Cerebellar nuclear complex (tissue), 1 donor: ENCODE measurements at places on chromosomes 11 and 22.

DNA sequence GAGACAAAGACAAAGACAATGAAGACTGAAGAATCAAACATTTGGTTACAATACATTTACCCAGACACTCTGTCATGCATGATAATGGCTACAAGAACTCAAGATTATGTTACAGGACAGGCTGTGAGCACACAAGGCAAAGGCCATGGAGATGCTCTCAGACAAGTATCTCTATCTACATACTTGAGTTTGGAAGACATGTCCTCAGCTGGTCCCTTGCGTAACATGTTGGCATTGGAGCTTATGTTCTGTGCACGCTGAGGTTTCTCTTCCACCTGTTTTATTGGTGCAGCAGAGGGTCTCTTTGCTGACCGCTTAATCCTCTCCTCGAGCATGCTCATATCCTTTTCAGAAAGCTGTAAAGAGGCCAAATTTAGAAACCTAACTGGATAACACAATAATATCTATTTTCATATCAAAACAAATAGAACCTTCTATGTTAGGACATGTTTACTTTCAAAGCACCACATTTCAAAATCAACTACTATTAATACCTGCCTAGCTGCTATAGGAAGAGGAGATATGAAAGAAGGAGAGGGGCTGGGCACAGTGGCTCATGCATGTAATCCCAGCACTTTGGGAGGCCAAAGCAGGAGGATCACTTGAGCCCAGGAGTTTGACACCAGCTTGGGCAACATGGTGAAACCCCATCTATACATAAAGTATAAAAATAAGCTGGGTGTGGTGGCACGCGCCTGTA, 41.6 kb downstream of the F2 start:
- DNase-seq: no peak

DNA sequence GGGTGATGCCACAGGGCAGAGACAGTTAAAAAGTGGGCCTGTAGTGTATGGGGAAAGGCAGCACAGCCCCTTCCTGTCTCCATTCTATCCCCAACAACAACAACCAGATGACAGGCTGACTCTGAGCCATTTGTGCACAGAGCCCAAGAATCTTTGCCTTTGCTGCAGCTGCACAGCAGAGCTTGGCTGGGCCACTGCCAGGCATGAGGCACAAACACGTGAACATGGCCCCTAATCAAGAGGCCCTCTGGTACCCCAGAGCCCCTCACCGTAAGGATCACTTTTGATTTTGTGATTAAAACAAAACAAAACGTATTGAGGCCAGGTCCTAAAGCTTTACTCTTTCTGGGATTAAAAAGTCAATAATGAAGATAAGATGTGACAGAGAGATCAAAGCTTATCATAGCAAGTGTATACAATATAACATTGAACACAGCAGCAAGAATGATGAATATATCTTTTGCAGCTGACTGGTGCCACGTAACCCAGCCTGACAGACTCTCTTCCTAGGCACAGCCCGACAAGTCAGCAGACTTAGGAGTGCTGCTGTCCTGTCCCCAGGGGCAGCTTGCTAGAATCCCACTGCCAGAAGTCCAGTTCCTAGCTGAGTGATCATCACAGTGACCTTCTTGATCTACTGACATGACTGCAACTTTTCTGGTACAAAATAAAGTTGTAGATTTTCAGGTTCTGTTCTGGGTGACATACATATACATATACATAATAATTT, 117.8 kb downstream of the SERGEF start:
- DNase-seq: no peak

DNA sequence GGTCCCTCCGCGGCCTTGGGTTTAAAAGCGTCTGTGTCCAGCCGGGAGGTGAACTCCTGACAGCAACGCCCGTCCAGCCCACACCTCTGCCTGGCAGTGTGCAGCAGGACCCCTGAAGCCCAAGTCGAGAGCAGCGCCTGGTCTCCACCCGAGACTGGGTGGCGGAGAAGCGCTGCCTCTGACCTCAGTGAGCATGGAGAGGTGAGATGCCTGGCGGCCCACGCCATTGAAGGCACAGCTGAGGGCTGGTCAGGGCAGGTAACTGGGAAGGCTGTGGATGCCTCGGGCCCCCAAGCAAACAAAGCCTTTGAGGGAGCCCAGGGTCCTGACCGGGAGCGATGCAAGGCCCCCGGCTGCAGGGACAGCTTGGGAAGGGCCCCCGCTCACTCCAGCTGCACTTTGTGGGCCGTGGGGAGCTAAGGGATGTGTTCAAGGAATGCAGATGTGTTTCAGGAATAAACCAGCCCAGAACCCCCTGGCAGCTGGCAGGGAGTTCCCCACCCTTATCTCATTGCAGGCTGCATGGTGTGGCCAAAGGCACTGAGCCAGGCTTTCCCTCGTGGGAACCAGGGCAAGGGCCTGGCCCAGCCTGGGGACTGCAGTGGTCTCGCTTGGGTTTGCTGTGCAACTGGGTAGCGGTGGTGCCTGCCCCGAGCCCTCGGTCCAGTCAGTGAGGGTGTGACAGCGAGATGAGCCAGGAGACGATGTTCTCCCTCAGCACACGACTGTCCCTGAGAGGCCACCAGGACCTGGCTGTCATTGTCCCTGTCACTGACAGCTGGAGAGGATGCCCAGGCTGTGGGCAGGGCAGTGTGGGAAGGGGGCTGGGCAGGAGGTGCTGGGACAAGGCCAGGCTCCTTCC, 92.5 kb downstream of the WNT7B start:
- DNase-seq: no peak

DNA sequence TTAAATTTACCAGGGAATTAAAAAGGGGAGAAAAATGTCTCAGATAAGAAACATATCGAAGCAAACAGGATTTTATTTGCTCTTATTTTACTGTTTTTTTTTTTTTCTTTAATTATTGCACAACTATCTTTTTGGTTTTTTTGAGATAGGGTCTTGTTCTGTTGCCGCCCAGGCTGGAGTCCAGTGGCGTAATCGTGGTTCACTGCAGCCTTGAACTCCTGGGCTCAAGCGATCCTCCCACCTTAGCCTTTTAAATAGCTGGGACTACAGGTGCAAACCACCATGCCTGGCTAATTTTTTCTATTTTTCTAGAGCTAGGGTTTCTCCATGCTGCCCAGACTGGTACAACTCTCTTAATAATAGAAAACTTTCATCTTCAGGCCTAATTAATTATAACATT, 32.5 kb downstream of the DRG1 start:
- no peak for DNase-seq

DNA sequence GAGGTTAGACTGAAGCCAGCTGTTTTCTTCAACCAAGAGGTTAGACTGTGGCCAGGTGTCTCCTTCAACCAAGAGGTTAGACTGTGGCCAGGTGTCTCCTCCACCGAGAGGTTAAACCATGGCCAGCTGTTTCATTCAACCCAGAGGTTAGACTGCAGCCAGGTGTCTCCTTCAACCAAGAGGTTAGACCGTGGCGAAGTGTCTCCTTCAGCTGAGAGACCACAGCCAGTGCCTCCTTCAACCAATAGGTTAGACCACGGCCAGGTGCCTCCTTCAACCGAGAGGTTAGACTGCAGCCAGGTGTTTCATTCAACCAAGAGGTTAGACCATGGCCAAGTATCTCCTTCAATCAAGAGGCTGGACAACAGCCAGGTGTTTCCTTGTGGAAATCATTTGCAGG, 498.1 kb downstream of the TBC1D22A start:
- DNase-seq: no peak

DNA sequence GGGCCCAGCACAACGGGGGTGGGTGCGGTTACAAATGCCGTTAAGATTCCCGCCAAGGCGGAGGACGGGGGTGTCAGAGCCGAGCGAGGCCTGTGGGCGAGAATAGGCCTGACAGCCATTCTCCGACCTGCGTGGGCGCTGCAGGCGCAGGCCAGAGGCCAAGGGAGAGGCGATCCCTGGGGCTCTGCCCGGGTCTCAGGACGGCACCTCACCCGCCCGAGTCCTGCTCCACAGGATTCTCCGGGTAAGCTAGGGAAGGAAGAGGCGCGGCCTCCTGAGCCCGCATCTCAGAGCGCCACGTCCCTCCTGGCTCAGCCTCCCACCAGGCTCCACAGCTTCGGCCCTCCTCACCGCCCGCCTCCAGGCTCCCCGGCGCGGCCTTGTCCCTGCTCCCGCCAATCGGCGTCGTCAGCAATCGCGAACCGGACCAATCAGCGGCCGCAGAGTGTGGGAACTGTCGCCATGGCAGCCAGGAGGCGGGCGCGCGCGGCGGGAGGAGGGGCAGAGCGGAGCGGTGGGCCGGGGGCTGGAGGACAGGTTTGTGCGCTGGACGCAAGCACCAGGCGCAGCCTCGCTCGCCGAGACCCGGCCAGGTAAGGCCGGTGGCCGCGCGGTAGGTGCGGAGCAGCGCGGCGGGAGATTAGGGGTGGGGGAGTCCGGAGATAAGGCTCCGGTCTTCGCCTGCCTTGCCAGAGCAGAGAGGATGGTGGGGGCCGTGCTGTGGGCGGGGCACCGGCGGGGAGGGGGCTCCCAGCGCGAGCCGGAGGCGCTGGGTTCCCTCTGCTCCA, at the start of gene NUCB2:
Gene NUCB2 (plus strand): TSS at position 504 of the 788 bp plus-strand sequence. CDS start 18,585 bp downstream, outside the sequence.
- DNase-seq: peak; percentile 94

DNA sequence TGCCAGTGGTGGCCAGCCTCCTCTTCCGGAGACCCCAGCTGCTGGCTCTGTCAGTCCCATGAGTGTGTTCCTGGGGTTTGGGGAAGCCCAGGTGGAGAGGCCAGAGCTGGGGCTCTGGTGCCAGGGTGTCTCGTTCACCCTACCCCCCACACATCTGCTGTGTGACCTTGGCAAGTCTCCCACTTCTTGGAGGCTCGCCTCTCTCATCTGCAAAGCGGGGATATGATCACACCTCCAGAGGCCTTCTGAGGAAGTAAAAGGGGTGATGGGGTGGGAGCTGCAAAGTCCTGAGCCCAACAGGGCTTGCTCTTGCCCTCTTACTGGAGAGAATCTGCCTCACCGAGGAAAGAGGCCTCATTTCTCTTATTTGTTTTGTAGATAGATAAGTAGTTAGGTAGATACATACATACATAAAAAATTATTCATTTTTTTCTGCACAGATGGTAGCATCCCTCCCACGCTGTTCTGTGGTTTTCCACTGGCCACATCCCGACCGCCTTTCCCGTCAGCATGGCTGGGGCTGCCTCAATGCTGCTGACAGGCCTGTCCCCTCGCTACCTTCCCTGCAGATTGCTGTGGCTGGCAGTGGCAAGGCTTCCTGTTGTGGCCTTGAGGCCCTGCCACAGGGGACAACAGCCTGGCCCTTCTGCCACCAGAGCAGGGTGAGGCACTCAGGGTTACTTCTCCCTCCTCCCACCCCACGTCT, 23.9 kb downstream of the MYO7A start:
- DNase-seq: no peak

GRCh38 chr11:58980159-58980843, 41.0 kb downstream of the GLYATL1 start:
- no peak for DNase-seq

DNA sequence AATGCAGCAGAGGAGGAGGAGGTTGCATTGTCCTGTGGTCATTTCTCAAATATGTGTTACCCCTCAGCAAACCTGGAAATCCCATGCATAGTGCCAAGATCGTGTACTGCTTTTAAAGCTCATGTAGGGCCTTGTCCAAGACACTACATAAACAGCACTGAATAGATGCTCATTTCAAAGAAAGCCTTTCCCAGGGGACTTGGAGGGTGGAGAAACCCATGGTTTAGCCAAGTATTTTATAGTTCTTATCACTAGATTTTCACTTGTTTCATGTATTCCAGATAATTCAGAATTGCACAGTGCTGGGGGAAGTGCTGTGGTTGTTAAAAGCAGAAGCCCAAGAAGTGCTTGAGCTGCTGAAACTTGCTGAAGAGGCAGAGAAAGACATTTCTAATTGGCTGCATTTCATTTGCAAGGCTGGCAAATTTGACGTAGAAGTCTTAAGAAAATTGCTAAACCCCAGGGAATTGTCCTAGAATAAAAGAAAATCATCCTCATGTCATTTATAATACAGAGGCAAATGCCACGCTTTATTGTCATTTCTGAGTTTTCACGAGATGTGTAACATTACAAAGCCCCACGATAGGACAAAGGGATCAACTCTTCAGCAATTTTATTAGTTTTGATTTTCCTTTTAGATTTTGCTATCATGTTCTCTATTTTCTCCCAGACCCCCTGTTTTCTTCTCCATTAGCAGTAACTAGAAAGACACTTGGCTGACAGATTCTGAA, 20.1 kb downstream of the CSRP3 start:
- DNase-seq: no peak

- DNase-seq: no peak
Measured at GRCh38 chr22:32985899-32986765, 72.0 kb downstream of the SYN3 start.

- DNase-seq: no peak
Measured at GRCh38 chr11:106493751-106494150, 416.3 kb downstream of the AASDHPPT start.

- DNase-seq: no peak
Measured at GRCh38 chr11:36803084-36803483, 205.0 kb upstream of the RAG2 start.

DNA sequence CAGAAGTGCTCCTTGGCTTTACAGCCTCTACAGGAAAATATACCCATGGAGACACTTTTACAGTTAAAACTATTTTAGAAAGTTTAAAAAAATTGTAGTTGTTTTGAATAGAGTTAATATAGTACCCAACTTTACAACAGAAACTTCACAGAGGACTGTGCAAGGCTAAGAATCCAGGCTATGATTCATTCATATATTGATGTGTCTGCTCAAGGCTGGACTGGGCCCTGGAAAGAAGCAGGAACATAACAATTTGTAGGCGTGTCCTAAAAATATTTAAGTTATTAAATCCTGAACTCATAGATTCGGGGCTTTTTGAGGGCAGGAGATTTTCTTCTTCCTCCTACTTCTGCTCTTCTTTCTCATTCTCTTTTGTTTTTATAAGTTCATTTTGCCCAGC, 291.5 kb upstream of the CCDC179 start:
- DNase-seq: no peak

DNA sequence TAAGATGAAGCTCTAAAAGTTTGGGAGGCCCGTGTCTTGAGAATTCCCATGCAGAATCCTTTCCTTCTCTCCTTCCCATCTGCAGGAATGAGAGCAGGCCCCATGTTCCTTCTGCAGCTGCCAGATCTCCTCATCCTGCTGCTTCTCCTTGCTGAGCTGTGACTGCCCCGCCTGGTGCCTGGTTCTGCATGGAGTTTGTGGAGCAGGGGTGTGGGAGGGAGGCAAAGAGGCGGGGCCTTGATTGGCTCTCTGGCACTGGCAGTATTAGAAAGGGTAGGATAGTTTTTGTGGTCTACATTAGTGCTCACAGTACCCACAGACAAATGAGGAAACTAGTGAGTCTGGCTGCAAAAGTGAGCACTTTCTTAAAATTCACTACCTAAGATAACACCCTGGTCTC, 91.1 kb upstream of the CLPB start:
- no peak for DNase-seq

GRCh38 chr11:132254906-132255305, 884.5 kb downstream of the NTM start:
- DNase-seq: no peak

GRCh38 chr11:83521647-83522596, 235.8 kb upstream of the CCDC90B start:
- DNase-seq: no peak

GRCh38 chr11:123139206-123139605, 55.8 kb downstream of the CLMP start:
- DNase-seq: no peak

DNA sequence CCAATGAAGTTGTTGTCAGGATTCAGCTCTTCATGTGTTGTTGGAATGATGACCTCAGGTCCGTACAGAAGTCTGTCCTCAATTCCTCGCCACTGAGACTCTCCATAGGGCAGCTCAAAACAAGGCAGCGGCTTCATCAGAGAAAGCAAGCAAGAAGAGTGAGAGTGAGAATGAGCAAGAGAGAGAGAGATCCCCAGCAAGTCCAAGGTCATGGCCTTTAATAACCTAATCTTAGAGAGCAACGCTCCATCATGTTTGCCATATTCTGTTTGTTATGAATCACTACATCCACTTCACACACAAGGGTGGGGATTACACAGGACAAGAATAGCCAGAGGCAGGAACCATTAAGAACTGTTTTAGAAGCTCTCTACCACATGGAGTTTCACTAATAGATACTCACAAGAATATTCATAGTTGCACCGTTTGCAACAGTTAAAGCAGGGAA, 23.3 kb upstream of the MMP7 start:
- DNase-seq: no peak
